ENCODE measurements at places on chromosomes 12 and 14. TPM values are rescaled to one million over a fixed set of nuclear protein-coding genes. Genes with fewer than 3 reads are reported as not detected.

BRMS1L gene
- total RNA-seq = 3.9 TPM

DNA sequence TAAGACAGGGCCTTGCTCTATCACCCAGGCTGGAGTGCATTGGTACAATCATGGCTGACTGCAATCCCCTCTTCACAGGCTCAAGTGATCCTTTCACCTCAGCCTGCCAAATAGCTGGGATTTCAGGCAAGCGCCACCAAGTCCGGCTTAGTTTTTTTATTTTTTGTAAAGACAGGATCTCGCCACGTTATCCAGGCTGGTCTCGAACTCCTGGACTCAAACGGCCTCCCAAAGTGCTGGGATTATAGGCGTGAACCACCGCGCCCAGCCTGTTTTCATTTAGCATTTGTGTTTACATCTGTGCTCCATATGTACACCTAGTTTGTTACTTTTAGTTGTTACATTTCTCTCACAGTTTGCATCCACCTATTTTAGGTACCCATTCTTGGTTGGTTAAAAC, 32.5 kb upstream of the LIMA1 start:
- DNase-seq = no peak

- peak; percentile 81 for DNase-seq
These were observed 1.3 kb downstream of the CLEC9A start for GRCh38 chr12:10031771-10032175.

ESR2 gene
- total RNA-seq = under 0.01 TPM

GRCh38 chr14:80095623-80096022, 115.7 kb downstream of the DIO2 start:
- DNase-seq = peak; percentile 5

DNA sequence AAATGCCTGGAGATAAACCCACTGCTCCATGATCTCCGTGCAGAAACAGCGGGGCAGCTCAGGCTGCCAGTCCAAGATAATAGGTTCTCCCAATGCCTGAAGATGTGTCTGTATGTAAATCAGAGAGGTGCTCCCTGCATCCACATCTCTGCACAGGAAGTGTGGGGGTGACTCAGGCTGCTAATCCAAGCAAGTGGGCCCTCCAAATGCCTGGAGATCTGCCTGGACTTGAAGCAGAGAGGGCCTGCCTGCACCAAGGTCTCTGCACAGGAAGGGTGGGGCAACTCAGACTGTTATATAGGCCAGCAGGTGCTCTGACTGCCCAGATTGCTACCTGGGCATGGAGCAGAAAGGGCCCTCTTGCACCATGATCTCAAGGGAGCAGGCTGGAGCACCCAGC, 504.7 kb downstream of the LRFN5 start:
- peak; percentile 71 for DNase-seq

LPCAT3 gene
- 13.3 TPM for total RNA-seq

ACVRL1 gene
- under 0.01 TPM for total RNA-seq

- no peak for DNase-seq
These were observed 455.8 kb downstream of the SOX5 start for GRCh38 chr12:23493672-23494071.

GRCh38 chr14:100421756-100422470, 98.8 kb downstream of the SLC25A47 start:
- no peak for DNase-seq

RASSF9 gene
- total RNA-seq = 2.7 TPM

GRCh38 chr12:101002696-101003419, 207.2 kb downstream of the SLC5A8 start:
- DNase-seq = no peak

GRCh38 chr12:2094597-2094996, 41.8 kb downstream of the CACNA1C start:
- DNase-seq = peak; percentile 1

DNA sequence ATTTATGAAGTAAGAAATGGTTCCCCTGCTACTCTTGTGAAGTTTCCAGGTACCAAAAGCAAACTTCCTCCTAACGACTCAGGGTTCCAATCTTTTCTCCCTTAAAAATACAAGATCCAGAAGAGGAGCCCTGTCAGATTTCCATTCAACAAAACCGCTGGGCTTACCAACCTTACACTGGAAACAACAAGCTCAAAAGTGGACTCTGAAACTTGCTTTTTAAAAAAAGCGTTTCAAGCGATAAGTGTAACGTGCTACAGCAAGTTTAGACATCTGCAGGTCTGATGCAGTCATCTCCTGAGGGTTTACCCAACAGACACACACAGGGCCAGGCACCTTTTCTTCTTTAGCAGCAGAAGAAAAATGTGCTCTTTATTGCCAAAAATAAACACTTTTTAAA, 6.9 kb upstream of the CREBL2 start:
- peak; percentile 75 for DNase-seq

AQP5 gene
- 1.3 TPM for total RNA-seq

- no peak for DNase-seq
These were observed 11.5 kb downstream of the ZFP36L1 start for GRCh38 chr14:68781161-68782021.

DNA sequence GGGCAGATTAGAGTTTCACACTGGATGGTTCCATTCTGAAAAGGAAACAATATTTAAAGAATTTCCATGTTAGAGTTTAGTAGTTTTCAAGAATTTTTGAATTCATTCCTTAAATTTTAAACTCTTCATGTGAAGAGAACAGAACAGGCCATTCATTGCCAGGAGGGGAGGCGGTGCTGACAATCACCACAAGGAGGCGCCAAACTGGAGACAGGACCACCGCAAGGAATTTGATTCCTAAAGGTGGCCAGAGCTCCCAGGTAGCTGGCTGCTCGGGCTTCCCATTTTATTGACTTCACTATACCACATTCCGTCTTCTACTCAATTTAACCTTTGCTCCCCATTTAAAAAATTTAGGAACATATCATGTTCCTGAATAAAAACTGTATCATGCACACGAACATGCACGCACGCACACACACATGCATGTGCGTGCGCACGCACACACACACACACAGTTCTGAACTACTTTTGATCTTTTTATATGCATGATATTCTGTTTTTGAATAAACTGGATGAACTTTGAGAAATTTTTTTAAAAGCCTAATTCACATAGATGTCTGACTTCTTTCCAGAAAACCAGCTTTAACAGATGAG, 101.2 kb downstream of the NELL2 start:
- DNase-seq = peak; percentile 15

PZP gene
- total RNA-seq = not detected

DNA sequence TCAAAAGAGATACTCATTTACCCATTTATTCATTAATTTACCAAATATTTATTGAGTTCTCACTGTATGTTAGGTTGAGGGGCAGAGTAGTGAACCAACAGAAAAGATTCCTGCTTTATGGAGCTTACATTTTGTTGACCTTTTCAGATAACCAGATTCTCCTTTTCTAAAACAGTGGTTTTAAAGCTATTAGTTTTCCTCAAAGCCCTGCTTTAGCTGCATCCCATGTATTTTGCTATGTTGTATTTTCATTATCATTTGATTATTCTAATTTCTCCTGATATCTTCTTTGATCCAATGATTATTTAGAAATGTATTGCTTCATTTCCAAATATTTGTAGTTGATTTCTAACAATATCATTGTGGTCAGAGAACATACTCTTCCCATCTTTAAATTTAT, 53.6 kb downstream of the EML1 start:
- no peak for DNase-seq

GRCh38 chr14:64734990-64735389, 30.8 kb downstream of the PLEKHG3 start:
- no peak for DNase-seq

DNA sequence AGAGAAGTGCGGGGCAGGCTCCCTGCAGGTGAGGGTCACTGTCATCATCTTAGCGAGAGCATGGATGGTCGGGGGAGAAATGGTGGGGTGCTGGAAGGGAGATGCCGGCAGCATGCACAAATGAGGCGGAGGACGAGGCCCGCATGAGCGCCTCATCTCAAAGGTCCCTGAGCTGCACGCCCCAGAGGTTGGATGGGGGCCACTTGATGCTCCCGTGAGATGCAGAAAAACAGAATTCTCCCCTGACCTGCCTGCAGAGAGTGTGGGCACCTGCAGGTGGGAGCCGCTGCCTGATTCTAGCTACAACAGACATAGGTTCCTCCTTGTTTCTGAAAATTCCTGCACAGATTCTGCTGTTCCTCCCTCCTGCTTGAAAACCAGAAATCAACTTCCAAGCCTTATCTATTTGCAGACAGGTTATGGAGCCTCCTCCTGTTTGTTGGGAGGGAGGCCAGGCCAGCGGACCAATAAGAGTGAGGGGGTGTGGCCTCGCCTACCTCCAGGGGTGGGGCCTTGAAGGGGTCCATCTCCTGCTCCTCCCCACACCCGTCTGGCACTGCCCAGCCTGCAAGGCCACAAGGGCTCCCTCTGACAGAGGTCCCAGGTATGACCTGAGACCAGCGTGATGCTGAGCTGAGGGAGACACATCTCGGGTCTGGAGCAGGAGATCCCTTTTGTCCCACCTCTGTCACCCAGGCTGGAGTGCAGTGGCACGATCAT, 67.2 kb downstream of the KDM2B start:
- DNase-seq = peak; percentile 16

KRT3 gene
- total RNA-seq = 0.13 TPM

DNA sequence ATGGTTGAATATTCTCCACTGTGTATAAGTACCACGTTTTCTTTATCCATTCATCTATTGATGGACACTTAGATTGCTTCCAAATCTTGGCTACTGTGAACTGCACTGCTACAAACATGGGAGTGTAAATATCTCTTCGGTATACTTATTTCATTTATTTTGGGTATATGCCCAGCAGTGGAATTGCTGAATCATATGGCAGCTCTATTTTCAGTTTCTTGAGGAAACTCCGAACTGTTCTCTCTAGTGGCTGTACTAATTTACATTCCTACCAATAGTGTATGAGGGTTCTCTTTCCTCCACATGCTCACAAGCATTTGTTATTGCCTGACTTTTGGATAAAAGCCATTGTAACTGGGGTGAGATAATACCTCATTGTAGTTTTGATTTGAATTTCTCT, 623.1 kb upstream of the LRFN5 start:
- no peak for DNase-seq

SELPLG gene
- total RNA-seq = 0.13 TPM

SLC38A4 gene
- total RNA-seq = 2.4 TPM

GRCh38 chr12:67748743-67749040, 100.1 kb downstream of the DYRK2 start:
- peak; percentile 69 for DNase-seq

GRCh38 chr14:63308723-63309317, 9.9 kb downstream of the GPHB5 start:
- DNase-seq = peak; percentile 31

TEAD4 gene
- 2.0 TPM for total RNA-seq

- DNase-seq = peak; percentile 21
These were observed 1.3 kb downstream of the PRPH start for GRCh38 chr12:49296034-49296835.

DNA sequence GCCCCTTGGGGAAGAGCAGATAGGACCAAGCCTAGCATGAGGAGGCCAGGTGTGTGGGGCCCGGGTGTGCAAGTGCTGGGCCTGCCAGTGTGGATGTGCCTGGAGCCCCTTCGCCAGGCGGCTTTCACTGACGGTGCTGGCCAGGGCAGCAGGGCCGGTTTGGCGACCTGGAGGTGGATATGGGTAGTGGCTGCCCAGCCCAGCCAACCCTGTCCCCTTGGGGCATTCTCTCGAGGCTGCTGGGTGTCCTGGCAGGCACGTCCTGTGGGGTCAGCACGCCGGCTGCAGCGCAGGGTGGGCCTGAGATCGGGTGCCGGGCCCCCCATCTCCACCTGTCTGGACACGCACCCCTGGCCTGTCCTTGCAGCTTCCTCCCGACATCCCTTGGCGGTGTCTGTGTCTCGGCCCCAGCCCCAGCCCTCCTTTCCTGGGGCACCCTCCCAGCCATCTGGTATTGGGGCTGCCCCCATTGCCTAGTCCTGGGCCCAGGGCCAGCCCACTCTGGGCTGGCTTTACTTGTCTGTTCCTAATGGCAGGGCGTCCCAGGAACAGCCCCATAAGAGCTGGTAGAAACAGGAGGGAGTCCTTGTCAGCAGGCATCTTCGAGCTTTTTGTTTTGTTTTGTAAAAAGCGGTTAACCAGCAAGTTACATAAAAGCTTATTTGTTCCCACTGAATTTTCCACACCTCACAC, 7.2 kb upstream of the CRIP2 start:
- no peak for DNase-seq

- DNase-seq = no peak
These were observed 1359.5 kb downstream of the AACS start for GRCh38 chr12:126424696-126425095.

ACYP1 gene
- 4.5 TPM for total RNA-seq

DNA sequence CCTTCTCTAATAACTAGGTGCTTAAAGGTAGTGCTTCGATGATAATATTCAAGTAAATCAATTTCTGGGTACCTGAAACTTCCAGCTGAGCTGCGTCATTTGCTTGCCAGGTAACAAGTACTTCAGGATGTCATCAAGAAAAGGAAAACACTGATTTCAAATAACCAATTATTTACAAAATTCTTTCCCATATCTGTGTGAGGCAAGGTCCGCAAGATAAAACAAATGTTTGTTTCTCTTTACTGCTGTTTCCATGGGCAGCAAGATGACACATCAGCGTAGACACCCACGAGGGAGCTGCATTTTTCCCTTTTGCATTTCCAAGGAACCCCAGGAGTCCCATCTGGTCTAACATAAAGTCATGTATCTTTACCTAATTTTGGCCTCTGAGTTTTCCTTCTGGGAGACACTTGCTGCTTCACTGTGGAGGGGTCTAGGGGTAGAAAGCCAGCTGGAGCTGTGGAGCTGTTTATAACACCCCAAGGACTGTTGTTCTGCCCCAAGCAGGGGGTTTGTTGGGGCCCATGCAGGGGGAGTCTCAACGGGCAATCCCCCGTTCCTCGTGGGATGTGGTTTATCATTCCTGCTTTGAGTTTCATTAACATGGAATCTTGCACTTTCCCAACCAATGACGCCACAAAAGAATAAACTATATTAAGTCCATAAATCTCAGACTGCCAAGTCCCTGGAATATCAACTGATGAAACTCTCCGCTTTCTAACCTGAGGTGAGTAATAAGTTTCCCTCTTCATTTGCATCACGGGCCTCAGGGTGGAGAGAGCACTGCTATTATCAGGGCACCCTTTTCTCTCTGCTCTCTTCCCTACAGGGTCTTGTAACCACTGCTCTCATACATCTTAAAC, 112.8 kb upstream of the PELI2 start:
- peak; percentile 67 for DNase-seq

GRCh38 chr12:15688838-15689625, 100.2 kb downstream of the EPS8 start:
- DNase-seq = no peak

GRCh38 chr14:55502746-55503284, 62.4 kb upstream of the TBPL2 start:
- DNase-seq = no peak

HOXC5 gene
- total RNA-seq = not detected

- DNase-seq = no peak
These were observed 406.5 kb downstream of the LRFN5 start for GRCh38 chr14:42013153-42013552.

CALCOCO1 gene
- 45.6 TPM for total RNA-seq

METTL25 gene
- total RNA-seq = 4.2 TPM

GRCh38 chr12:685388-685787, 22.1 kb upstream of the NINJ2 start:
- peak; percentile 86 for DNase-seq

- no peak for DNase-seq
These were observed 121.4 kb downstream of the AACS start for GRCh38 chr12:125186471-125187147.

PMCH gene
- not detected for total RNA-seq

- DNase-seq = no peak
These were observed 28.4 kb upstream of the CDKL1 start for GRCh38 chr14:50425105-50425504.

All from bronchial epithelial cell (primary cell).